Stimulated activated CD4-positive, alpha-beta T cell treated with anti-CD3 and anti-CD28 coated beads, Interleukin-15, amount 100 ng/mL, for 24 hours (primary cell): ENCODE measurements at places on chromosomes 6 and 20.

- DNase-seq = no peak
Observed at GRCh38 chr6:167034056-167034455, 34.9 kb downstream of the CEP43 start.

DNA sequence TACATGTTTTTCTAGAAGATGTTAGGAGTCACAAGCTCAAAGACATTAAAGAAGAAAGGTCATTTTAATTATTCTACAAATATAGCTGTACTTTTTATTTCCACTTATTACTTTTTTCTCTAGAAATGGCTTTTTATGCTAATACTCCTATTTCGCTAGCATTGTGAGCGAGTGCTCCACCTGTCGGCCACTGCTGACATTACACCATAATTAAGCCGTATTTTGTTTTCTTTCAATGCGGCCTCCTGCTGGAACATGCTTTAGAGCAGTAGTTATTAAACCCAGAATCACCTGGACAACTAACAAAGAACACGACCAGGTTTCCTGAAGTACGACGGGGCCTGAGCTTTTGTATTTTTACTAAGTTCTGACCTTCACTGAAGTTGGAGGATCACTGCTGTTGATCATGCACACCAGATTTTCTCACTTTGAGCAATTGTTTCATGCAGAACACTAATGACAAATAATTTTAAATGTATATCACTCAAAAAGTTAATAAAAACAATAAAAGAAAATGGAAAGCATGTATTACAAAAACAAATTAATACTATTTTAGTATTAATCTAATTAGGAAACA lies 74.1 kb upstream of the PAK5 start:
- peak; percentile 48 for DNase-seq

- no peak for DNase-seq
Observed at GRCh38 chr6:56789879-56790278, 147.2 kb upstream of the DST start.

DNA sequence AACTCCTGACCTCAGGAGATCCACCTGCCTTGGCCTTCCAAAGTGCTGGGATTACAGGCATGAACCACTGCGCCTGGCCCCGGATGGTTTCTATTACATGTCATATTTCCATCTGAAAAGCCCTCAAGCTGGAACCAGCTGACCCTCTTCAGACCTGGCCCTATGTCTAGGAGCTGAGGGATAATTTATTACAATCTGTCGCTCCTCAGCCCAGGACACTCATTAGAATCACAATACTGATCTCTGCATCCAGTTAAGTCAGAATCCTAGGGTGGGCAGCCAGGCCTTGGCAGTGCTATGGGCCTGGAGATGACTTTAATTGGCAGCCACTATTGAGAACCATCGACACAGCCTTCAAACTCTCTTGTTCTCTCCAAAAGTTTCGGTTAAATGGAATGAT lies 162.6 kb upstream of the SNX9 start:
- DNase-seq = no peak

DNA sequence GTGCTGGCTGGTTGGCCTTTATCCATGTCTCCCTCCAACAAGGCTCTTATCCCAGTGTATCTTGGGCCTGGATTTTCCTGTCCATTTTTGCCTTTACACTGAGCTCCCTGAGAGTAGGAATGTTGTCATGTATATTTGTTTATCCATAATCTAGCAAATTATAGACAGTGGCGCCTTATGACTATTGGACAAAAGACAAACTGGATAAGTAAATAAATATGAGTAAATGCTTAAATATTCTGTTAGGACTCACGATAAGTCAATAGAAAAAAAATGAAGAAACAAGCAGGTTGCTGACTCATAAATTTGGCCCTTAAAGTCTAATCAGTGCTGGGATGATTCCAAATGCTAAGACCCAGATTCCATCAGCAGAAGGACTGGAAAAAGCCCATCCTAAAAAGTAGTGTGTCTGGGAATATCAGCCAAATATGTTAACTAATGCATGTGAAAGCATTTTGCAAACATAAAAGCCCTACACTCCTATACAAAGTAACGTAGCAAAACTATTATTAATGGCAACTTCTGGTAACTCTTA lies 55.0 kb upstream of the PCSK2 start:
- DNase-seq = no peak

- no peak for DNase-seq
Observed at GRCh38 chr20:19079536-19080299, 132.7 kb upstream of the SLC24A3 start.

DNA sequence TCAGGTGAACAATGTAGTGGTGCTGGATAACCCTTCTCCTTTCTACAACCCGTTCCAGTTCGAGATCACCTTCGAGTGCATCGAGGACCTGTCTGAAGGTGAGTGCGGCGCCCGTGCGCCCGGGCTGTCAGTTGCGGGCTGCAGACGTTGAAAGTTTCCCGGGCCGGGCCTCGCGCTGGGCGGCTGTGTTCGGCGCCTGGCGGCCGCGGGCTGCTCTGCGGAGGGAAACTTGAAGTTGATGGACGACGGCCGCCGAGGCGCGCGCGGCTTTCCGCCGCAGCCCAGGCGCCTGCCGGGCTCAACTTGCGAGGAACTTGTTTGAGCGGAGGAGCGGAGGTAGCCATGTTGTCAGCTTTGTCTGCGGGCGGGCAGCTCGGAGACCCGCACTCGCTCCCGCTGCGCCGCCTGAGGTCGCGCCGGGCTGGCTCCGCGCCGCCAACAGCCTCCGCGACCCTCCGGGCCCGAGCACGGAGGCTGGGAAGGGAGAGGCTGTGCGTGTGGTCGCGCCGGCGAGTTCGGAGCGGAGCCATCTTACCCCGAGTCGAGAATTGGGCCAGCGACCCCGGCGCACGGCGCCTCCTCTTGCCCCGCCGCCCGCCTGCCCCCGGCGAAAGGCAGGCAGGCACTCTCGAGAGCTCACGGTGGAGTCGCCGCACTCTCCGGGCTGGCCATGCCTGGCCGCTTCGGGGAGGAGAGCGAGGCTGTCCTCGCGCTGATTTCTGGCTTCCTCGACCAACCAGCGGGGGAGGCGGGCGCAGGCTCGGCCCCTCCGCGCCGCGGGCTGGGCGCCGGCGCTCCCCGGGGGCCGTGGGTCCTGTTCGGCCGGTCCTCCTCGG lies 691 bp downstream of the ASF1A start:
- peak; percentile 70 for DNase-seq

- no peak for DNase-seq
Observed at GRCh38 chr6:35008858-35009257, 119.8 kb downstream of the ANKS1A start.

DNA sequence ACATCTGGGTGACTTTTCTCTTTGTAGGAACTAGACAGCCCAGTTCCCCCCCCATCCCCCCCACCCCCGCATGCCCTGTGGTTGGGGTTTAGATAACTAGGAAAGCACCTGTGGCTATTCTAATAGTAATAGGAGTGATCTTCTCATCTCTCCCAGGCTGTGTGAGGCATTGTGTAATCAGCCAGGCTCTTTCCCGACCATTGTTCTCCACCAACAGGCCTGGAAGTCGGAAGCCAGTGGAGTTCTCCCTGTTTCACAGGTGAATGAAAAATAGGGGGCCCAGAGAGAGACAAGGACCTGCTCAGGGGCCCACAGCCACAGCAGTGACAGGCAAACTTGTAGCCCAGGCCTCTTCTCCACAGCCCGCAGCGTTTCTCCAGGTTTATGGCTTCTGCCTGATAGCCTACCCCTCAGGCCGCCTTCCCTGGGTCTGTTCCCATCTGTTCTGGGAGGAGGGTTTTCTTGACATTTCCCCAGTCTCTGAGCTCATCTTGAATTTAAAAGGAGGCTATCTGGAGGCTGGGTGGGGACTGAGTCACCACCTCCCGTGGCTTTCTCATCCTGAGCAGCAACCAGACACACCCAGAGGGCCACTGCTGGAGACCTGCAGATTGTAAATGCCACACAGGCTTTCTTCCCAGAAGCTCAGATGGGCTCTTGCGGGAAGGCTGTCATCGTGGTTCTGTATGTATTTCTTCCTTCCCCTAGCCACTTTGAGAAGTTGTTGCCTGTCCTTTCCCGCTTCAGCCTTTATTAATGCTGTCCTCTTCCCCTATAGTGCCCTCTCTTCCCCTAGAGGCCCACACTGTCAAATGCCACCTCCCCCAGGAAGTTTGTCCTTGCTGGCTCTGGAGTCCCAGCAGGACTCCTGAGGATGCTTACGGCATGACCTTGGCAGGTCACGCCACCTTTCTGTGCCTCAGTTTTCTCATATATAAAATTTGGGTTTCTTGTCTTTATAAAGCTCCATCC lies 75.9 kb upstream of the MYL9 start:
- DNase-seq = peak; percentile 72

DNA sequence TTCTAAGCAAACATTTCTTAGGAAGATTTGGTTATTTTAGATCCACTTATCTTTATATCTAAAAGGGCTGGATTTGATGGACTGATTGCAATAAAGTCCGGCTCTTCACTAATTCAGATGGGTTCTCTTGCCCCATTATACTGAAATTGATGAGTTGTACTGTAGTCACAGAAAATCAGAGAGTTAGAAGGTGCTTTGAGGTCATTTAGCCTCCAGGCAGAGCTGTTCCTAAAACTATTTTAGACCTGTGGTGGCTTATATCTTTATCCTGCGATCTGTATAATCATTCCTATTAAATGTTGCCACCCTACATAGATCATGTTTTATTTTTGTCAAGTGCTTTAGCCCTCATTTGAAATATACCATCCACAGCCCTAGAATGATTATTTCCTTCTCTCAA lies 61.3 kb upstream of the ATXN1 start:
- DNase-seq = no peak

DNA sequence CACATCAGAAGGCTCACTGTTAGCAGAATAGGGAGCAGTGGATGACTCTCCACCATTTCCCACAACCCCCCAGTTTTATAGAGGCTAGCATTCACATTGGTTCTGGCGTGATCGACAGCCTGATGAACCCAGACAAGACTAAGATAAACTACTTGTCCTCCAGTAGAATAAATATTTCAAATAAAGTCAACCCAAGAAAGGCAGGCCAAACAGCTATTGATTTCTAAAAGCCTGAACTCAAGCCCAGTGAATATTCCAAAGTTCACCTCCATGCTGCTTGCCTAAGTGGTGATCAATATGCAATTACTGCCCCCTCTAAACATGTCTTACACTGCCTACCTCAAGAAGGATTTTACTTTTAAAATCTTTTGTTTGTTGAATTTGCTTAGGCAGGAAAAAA lies 104.5 kb downstream of the CTNNBL1 start:
- no peak for DNase-seq

DNA sequence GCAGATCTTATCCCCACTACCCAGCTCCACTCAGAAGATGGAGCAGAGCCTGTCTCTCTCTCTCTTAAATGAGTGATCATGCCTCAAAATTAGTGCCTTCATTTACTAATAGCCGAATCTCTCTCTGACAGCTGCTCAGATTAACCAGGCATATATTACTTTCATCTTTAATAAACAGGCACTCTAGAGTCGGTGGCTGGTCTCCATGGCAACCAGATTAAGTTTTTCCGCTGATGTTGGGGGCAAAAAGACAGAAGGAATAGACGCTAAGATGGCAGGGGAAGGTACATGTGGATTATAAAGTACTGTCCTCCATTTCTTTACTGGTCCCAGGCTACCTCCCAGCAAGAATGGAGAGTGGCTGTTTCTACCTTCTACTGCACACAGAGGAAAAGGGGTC lies 121.6 kb downstream of the QRSL1 start:
- DNase-seq = no peak

DNA sequence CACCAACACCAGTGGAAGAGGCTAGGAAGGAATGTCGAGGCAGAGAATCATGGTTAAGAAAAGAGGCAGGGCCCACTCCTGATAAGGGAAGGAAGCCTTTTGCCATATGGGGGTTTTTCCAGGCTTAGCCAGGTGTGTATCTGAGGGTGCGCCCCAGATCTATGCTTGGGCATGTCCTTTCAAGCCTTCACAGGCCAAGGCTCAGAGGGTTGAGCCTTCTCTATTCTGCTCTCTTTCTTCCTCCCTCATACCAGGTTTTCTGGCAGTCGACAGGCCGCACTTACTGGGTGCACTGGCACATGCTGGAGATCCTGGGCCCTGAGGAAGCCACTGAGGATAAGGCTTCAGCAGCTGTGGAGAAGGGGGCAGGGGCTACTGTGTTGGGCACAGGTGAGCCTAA lies 4.7 kb downstream of the CUL9 start:
- DNase-seq = no peak

DNA sequence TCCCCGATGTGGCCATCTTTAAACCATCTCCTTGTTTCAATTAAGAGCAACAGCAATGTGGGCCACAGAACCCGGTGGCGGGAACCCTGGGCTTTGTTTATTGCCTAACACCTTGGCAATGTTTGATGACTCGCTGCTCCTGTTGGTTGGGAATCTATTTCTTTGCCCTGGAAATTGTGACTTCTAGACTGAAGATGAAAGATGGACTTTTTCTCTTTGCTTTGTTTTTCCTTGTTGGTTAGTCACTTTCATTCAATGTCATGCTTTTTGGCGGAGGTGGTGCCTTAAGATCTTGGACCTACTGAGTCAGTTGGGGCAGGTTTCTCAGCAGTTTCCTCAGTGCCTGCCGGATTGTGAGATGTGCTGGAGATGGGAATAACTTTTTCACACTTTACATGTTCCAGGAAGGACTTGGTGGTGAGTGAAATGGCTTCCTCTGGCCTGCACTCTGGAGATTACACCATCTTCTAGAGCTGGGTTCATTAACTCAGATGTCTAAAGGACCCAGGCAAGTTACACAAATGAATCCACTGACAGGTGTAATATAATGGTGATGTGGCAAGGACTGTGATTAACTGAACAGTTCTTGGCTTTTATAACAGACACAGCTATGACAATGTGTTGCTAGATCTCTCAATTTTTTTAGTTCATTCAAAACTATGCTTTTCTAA lies 56.3 kb downstream of the TSHZ2 start:
- peak; percentile 70 for DNase-seq

DNA sequence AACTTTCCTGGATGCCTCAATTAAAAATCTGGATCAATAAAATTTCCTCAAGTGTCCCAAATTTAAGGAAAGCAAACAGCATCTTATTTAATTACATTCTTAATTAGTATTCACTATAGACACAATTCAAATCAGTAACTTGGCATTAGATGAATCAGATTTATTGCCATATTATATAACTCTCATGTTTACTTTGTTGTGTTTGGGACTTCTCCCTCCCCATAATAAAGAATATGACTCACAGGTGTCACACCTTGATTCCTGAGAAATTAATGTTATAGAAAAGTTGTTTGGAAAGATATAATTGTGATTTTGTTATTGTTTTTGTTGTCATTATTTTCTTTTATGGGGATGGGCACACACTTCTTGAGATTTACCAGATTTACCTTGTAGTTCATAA lies 18.4 kb downstream of the EYA4 start:
- no peak for DNase-seq

- DNase-seq = no peak
Observed at GRCh38 chr6:131309437-131309836, 174.2 kb downstream of the AKAP7 start.

DNA sequence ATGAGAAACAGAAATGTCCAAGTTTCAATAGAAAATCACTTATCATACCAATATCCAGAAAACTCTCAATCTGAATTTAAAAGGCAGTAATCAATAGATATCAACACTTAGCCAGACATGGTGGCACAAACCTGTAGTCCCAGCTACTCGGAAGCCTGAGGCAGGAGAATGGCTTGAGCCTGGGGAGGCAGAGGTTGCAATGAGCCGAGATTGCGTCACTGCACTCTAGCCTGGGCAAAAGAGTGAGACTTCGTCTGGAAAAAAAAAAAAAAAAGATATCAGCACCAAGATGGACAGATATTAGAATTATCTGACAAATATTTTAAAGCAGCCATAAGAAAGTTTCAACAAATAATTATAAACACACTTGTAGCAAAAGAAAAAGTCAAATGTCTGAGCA lies 47.0 kb downstream of the TCP11 start:
- DNase-seq = no peak
